Glomerular endothelial cell (primary cell): ENCODE measurements at places on chromosomes 1 and 21.
A peak's percentile ranks its signal among the peaks of the same experiment; 100 is the strongest.

GRCh38 chr1:184457500-184457899 lies 70.7 kb downstream of the C1orf21 start:
- no peak for DNase-seq

- no peak for DNase-seq
Observed at GRCh38 chr1:38784452-38785284, 74.9 kb downstream of the RRAGC start.

GRCh38 chr1:57238233-57238781 lies 185.6 kb downstream of the DAB1 start:
- DNase-seq: no peak

GRCh38 chr1:94819945-94820746 lies at the start of gene SLC44A3:
SLC44A3 (plus strand) TSS chr1:94820357; CDS start chr1:94820452, 95 bp downstream.
- no peak for DNase-seq

DNA sequence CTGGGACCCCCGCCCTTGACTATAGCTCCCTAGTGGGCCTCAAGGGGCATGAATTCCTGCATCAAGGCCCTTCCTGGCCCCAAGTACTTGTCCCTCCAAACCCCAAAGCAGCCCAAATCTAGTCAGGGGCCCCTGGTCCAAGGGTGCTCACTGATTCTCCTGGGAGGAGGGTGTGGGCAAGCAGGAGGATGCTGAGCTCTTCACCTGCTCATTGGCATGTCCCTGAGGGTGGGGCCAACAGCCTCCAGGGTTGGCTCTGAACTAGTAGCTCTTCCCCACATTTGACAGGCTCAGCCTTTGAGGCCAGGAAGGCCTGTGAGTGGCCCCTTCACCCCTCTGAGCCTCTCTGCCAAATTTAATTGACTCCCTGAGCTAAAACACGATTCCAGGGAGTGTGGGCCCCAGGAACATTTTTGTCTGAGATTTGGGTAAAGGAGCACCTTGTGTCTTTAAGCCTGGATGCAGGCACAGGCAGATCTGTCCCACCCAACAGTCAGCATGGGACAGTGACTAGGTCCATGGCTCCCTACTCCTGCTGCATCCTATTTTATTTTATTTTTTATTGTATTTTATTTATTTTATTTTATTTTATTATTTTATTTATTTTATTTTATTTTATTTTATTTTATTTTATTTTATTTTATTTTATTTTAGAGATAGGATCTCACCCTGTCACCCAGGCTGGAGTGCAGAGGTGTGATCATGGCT lies 11.0 kb upstream of the WNT9A start:
- DNase-seq: no peak

DNA sequence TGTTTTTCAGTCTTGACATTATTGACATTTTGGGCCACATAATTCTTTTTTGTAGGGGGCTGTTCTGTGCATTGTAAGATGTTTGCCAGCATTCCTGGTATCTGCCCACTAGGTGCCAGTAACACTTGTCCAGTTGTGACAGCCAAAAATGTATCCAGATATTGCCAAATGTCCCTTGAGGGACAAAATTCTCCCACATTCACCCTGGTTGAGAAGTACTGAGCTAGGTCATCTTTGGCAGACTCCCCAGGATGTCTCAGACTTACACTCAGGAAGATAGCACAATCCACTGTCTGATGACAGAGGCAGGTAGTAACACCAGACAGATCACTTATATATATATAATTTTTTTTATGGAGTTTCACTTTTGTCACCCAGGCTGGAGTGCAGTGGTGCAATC lies 5.9 kb downstream of the CD48 start:
- no peak for DNase-seq

DNA sequence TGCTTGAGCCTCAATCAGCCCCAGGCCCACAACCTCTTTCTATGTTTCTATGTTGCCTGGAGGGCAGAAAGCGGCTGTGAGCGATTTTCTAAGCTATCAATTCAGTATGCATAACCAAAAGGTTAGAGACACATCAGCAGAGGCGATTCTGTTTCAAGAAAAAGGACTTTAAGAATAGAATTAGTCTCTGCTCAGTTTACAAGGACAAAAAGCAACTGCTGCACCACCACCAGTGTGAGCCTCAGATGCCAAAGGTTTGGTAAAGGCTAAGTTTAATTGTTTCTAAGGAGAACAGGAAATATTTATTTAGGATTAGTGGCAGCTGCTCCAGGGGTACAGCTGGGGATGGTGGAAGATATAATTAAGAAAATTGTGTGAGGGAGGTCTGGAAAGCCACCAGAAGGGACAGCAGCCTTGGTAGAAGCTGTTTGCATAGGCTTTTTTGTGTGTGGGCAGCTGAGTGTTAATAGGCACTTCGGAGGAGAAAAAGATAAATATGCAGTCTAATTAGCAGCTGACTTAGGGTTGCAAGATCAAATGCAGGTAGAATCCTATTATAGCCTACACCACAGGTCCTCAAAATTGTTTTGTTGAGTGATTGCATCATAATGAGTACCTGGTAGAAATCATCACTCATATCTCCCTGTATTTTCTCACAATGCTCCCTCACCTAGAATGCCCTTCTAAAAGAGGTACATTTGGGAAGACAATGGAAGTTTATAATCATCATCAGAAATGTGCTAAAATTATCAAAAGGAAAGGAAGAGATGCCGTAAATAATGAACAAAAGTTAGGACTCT lies 35.8 kb downstream of the ZC3H11B start:
- no peak for DNase-seq

DNA sequence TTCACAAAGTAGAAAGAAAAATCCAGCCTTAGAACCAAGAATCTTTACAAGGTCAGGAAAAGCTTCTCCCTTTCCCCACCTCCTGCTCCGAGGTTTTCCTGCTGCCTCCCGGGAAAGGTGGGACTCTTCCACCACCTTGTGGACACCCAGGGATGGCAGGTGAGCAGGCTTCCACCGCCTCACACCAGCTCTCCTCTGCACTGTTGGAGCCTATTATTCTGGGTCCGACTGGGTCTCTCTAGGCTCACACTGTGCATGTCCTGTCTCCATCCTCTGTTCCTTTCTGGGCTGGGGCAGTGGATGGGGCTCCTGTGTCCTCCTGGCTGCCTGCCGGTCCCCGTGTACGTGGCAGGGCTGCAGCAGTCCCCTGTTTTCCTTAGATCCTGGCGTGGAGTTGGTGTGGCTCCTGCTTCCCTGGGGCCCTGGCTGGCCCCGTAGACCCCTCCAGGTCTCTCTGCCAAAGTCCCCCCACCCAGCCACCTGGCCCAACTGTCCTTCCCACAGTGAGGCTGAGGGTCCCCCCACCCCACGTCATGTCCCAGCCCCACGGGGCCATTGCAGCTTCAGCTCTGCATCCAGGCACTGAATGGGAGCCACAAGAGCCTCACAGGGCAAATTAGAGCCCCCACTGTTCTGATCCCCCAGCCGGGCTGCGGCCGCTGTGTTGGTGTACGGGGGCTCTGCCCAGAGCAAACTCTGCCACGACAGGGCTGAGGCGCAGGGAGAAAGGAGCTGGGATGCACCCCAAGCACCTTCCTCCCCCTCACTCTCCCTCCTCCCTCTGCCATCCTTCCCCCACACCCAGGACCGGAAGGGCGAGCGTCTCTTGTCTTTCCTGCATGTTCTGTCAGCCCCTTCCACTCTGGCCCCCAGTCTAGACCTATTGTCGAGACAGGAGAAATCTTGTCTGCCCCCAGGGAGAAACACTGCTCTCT lies 3.3 kb upstream of the SLC45A1 start:
- peak; percentile 20 for DNase-seq

DNA sequence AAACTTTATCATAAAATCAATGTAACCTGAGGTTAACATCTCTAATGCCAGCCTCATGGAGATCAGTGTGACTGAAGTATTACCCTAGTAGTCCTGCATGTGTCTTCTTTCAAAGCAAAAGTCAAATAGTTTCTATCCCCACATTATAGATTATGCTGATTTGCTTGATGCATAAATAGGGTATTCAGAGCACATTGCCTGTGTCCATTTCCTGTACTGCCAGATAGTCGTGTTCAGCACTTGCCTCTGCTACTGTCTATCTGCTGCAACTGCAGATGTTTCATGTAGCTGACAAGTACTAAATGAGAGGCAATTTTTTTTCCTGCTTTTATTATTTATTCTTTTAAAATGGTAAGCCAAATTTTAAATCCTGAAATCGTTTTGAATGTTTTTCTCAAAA lies 348.7 kb downstream of the CHRM3 start:
- no peak for DNase-seq

- no peak for DNase-seq
Observed at GRCh38 chr21:38982096-38982495, 176.4 kb downstream of the ETS2 start.

GRCh38 chr1:34140011-34140676 lies 24.9 kb downstream of the CSMD2 start:
- DNase-seq: no peak

DNA sequence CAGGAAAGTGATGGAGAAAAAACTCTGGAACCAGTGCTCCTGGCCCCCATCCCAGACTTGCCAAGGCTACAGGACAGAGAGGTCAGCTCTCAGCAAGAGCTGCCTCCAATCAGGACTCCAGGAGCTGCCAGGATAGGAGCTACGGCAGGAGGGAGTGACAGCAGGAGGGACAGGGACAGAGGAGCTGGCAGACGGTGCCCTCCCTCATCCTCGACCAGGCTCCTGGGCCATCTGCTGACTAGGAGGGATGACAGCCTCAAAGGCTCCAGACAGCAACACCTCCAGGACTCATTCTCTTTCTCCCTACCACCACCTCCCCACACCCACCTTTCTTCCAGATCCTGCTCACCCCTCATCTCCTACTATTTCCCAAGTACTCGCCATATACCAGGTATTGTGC lies 22.7 kb downstream of the DLGAP3 start:
- no peak for DNase-seq

DNA sequence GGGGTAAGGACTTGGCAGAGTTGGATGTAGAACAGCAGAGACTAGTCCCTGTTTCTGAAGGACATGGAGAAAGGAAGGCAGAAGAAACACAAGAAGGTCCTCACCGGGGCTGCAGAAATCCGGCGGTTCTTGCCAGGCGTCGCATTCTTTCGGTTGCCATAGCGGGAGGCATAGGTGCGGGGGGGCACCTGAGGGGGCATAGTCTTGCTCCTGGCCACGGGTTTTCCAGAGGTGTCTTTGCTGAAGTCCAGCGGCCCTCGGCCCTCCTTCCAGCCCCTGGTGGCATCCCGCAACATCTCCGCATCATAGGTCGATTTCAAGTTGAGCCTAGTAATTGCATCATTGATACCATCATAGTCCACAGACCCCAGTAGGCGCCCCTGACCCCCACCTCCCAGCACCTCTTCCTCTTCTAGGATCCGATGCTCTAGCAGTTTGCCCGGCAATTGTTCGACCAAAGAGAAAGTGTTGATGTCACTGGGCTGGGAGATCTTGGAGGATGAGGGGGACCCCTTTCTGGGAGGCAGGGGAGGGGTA lies 25.8 kb downstream of the PIK3C2B start:
- no peak for DNase-seq

DNA sequence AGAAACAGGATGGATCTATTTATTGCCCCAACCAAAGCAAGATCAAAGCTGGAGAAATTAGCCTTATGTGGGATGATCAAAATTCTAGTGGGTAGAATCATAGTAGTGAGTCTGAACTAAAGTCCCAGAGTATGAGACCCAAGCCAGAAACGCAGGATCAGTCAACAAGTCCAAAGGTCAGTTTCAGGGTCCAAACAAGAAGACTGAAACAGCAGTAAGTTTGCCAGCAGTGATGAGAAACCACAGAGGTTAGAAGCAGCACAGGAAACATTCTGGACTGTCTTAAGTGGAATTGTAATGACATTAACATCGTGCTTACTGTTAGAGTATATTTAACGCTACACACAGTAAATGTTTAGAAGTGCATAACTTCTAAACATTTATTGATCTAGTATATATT lies 251.0 kb downstream of the LRRIQ3 start:
- DNase-seq: no peak

DNA sequence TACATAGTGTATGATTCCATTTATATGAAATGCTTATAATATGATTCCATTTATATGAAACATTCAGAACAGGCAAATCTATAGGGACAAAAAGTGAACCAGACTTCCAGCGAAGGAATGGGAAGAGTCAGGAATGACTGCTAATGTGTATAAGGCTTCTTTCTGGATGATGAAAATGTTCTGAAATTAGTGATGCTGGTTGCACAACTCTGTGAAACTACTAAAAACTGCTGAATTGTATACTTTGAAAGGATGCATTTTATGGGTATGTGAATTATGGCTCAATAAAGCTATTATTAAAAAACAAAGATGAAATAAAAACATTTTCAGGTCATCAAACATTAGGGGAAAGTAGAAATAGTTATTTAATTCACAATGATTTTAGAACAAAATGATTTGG lies 14.1 kb upstream of the IL24 start:
- no peak for DNase-seq
